ENCODE measurements at places on chromosomes 3 and 15. TPM values are rescaled to one million over a fixed set of nuclear protein-coding genes. Genes with fewer than 3 reads are reported as not detected.

EHHADH gene
- total RNA-seq = 4.9 TPM

NCKIPSD gene
- 35.5 TPM for total RNA-seq

FSIP1 gene
- total RNA-seq = 1.5 TPM

SLC28A1 gene
- total RNA-seq = 0.25 TPM

- DNase-seq = no peak
Observed at GRCh38 chr3:73214846-73215245, 153.4 kb downstream of the EBLN2 start.

GRCh38 chr3:195896361-195897080 lies 11.8 kb downstream of the TNK2 start:
- no peak for DNase-seq

GRCh38 chr15:93244696-93245660 lies 156.0 kb upstream of the RGMA start:
- no peak for DNase-seq

DNA sequence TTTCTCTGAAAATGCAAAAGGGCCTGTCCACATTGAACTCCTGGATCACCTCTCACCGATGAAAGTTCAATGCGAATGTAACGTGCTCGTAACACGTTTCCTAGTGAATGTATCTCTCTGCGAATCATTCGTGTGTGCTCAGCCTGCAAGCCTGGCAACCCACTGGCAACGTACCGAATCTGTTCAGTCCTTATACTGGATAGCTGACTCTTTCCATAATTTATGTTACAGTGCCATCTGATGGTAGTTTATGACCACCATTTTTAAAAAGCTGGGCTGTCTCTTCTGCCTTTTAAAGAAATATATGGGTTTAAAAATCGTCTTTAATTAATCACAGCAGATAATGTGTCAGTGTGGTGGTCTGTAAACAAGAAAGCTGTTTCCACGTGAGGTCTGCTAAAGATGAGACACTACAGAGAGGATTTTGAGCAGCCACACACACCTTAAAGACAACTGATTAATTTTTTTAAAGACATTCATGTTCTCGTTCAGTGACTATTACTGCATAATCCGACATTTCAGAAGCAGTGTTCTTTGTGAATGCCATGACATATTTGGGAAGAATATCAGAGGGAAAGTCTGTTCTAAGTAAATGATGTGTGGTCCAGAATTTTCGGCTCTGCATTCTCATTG lies 69.4 kb upstream of the FOXP1 start:
- peak; percentile 27 for DNase-seq

DNA sequence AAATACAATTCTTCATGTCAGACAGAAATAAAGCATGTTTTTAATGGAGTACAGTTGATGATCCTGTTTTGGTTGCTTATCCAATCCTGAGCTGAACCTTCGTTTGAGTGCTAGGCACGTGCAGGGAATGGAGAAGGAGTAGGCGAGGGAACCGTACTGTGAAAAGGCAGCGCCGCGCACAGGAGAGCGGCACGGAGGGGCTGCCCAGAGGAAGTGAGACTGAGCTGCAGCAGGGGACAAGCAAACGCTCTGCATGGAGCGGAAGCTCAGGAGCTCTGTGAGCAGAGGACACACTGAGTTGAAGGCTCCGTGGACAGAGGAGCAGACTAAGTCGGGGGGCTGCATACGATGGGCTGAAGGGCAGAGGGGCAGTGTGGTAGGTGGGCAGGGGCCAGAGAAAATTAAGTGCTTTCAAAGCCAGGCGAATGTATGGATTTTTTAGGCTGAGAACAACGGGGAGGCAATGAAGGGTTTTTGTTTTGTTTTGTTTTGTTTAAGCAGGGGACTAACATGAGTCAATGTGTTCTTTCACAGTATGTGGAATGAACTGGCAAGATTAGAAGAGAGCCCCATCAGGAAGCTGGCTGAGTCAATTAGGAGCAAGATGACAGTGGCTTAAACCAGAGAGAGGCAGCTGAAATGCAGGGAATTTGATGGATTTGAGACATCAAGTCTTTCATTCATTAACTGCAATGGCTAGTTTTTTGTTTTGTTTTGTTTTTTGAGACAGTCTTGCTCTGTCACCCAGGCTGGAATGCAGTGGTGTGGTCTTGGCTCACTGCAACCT lies 23.8 kb upstream of the TM2D3 start:
- DNase-seq = no peak

GRCh38 chr3:11622586-11623550 lies 20.8 kb downstream of the VGLL4 start:
- no peak for DNase-seq

GRCh38 chr15:42919308-42919707 lies 1.3 kb downstream of the TTBK2 start:
- no peak for DNase-seq

GRCh38 chr3:123971406-123971805 lies 10.4 kb upstream of the CCDC14 start:
- DNase-seq = no peak

DNA sequence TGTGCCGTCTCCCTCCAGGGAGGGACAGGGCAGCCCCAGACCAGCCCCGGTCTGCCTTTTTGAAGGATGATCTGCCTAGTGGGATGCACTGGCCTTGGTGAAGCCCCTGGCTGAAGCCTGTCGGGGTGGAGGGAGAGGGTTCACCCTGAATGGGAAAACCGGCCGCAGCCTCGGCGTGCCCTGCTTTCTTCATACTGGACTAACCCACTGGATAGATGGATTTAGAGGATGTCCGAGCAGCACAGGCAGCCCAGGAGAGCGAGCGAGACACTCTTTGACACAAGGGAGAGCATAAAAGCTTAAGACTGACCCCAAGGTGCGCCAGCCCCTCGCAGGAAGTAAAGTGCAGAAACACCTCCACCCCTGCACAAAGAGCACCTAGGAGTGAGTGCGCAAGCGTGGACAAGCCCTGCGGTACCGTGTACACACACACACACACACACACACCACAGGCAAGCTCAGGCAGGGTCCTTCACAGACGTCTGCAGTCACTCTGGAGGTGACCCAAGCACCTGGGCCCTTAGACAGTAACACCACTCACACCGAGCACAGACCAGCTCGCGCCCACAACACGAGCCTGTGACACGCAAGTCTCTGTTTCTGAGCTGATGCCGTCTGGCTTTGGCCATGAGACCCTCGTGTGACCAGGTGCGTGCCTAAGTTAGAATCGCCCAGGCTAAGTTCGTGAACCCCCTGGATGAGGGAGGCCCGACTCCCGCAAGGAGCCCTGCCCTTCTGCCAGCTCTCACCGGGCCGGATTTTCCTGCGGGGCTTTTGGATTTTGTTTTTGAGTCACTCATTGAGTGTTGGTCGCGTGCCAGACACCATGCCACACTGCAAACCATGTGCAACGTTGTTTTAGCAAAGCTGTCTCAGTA lies 11.3 kb downstream of the SEMA4B start:
- no peak for DNase-seq

DNA sequence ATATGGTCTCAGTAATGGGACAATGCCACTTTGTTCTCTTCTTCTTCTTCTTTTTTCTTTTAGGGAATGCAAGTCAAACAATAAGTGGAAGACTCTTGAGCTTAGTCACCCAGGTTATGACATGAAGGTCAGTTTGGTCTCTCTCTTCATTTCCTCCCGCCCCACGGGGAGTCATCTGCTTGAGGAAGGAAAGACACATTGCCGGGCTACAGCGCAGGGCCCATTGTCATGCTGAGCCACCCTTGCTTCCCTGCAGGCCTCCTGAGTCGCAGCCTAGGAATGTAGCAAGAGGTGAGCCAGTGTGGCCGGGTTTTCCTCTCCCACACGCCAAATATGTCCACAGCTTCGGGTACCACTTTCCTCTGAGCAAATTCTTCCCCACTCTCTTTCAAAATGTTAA lies 47.6 kb downstream of the RAP2B start:
- DNase-seq = no peak

DNA sequence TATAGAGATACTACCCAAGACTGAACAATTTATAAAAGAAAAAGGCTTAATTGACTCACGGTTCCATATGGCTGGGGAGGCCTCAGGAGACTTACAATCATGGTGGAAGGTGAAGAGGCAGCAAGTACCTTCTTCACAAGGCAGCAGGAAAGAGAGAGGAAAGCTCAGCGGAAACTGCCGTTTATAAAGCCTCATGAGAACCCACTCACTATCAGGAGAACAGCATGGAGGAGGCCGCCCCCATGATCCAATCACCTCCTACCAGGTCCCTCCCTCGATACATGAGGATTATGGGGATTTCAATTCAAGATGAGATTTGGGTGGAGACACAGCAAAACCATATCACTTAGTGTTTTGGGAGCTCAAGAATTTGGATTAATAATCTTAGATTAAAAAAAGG lies 240.2 kb downstream of the UACA start:
- no peak for DNase-seq

DNA sequence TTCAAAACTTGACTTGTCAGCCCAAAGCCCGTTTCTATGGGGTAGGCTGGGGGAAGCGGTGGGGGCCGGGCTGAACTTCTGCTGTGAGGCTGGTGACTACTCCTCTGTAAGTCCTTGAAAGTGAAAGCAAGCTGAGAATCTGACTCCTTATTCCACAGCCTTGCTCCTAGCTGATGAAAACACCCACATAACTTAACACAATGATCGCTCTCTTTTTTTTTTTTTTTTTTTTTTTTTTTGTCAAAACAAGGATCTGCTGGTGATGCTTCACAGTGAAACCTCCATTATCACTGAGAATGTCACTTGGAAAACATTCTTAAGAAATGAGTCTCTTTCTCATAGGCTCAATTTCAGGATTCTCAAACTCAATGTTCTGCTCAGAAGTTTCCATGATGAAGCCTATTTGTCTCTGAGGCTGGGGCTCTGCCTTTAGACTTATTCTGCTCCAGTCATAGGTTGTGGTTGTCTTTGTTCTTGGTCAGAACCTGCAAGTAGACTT lies 31.4 kb upstream of the TKT start:
- no peak for DNase-seq

- DNase-seq = no peak
Observed at GRCh38 chr3:98290916-98291315, 8.6 kb downstream of the OR5H2 start.

All from glutamatergic neuron (in vitro differentiated cells).